ENCODE measurements at places on chromosomes 7 and 10.

GRCh38 chr10:22580711-22581110 is 133.7 kb downstream of the PIP4K2A start:
- DNase-seq: no peak

DNA sequence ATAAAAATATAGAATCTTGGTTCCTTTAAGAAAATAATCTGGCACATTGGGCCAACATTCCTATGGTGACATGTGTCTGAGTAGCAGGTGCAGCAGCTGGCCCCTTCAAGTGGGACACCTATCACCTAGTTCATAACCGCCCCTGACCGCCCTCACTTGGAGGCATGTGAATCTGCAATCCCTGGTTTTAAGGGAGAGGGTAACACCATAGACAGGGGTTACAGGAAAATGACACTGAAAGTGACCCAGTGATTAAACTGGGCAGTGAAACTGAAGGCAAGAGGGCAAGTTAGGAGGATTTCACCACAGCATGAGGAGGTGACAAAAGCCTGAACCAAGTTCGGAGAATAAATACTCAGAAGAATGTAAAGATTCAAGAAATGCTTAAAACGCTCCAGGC is 1.1 kb downstream of the RSU1 start:
- DNase-seq: no peak

DNA sequence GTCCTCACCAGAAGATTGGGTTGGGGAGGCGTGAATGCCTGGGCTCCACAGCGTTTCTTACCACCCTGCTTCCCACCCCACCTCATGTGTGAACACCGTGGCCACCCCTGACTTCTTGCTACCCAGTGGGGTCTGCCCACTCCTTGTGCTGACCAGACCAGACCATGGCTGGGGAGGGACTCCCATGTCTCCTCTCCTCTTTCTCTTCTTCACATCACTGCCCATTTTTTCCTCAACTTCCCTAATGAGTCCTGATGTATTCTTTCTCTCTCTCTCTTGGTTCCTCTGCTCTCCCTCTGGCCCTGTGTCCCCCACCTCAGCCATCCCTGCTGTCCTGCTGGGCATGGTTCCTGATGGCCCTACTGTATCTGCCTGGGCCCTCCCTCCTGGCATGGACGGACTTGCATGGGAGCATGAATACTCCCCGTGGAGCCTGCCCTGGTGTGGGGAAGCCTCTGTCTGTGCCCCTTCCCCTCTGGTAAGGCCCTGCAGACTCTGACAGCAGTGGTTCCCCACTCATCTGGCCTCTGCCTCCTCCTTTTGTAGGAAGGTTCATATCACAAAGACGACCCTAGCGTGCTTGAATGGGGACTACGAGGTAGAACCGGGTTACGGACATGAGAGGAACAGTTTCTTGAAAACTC is 85.5 kb downstream of the ADCY1 start:
- DNase-seq: no peak

- no peak for DNase-seq
Observed at GRCh38 chr7:150443793-150444540, 6.5 kb upstream of the GIMAP8 start.

- DNase-seq: no peak
Observed at GRCh38 chr10:69960606-69960987, 92.0 kb upstream of the MACROH2A2 start.

DNA sequence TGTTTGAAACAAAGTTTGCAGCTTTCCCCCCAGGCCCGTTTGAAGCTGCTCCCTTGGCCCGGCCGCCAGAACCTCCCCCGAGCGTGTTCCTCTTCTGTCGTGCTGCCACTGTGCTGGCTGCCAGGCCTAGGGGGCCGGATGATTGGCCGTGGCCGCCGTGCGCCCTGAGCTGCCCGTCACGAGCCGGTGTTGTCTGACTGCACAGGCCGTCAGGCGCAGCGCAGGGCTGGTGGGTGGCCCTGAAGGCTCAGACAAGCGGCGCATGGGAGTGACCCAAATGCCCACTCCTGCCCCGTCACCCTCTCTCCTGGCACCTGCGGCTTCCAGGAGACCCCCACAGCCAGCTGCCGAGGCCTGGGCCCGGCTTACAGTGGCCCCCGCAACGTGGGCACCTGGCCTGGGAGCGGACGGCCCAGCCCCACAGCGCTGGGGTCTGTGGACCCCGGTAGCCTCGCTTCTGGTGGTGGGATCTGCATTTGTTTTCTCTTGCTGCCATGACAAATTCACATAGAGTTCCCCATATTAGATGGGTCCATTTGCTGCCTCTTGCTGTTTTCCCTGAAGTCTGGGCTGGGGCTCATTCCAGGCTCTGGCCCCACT is 13.1 kb downstream of the JAKMIP3 start:
- no peak for DNase-seq

- no peak for DNase-seq
Observed at GRCh38 chr7:1296356-1296981, 63.8 kb downstream of the UNCX start.

DNA sequence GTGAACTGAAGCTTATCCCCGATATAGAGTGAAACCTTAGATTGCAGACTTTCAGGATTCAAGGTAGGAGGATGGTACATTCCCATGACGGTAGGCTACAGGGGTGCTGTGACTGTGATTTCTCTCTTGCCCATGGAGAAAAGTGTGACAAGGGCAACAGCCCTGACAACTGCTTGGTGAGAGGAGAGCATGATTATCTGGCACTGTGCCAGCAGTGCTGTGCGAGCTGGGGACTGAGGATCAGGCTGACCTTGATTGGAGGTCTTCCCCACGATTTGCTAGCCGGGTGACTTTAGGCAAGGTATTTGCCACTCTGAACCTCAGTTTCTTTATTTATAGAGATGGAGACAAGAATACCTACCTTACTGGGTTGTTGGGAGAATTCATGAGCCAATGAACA is 229.5 kb downstream of the PTEN start:
- no peak for DNase-seq

GRCh38 chr7:211033-211714 is 18.8 kb downstream of the FAM20C start:
- DNase-seq: no peak

GRCh38 chr7:146874722-146875121 is 758.1 kb downstream of the CNTNAP2 start:
- DNase-seq: no peak

DNA sequence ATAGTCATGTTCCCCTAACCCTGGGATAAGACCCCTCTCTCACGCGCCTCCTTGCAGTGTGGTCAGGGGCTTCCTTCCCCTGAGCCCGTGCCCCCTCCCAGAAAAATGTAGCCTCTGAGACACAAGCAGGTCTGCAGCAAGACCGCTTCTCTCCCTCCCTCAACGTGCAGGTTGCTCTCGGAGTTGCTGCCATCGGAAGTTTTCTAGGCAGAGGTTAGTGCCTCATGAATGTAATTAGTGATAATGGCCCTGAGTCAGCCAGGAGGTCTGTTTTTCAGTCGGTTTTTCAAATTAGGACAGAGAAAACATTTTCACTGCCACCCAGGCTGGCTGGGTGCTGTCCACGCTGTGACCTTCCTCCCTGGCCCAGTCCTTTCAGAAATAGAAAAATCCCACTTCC is 43.2 kb upstream of the PRLHR start:
- DNase-seq: no peak

- DNase-seq: no peak
Observed at GRCh38 chr7:54985426-54986330, 33.1 kb upstream of the EGFR start.

GRCh38 chr7:26447116-26447515 is 155.5 kb downstream of the SNX10 start:
- no peak for DNase-seq

DNA sequence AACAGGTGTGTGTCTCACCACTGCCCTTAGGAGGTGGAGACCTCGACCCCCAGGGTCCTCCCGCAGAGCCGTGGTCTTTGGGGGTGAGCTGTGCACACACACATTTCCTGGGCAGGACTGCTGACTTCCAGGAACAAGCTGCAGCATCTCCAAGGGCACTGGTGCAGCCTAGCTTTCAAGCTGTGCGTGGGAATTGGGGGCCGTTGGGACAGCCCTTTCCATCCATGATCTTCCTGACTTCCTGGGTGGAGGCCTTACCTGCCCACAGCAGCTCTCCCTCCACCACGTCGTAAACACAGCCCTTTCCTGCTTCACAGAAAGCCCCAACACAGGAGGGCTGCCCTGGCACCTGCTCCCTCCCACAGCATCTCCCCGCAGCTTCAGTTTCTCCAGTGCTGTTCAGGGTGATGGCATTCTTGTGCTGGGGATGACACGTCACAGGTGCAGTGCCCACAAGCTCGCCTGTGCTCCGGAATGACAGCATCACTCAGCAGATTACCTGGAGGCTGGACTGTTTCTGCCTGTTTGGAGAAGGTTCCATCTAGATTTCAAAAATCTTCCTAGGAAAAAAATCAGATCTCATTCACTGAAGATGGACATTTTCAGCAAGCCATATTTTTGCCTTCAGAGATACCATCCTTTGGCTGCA is 208.0 kb upstream of the PPP2R2D start:
- DNase-seq: no peak

GRCh38 chr7:102111061-102112041 is 175.3 kb upstream of the SH2B2 start:
- DNase-seq: no peak

DNA sequence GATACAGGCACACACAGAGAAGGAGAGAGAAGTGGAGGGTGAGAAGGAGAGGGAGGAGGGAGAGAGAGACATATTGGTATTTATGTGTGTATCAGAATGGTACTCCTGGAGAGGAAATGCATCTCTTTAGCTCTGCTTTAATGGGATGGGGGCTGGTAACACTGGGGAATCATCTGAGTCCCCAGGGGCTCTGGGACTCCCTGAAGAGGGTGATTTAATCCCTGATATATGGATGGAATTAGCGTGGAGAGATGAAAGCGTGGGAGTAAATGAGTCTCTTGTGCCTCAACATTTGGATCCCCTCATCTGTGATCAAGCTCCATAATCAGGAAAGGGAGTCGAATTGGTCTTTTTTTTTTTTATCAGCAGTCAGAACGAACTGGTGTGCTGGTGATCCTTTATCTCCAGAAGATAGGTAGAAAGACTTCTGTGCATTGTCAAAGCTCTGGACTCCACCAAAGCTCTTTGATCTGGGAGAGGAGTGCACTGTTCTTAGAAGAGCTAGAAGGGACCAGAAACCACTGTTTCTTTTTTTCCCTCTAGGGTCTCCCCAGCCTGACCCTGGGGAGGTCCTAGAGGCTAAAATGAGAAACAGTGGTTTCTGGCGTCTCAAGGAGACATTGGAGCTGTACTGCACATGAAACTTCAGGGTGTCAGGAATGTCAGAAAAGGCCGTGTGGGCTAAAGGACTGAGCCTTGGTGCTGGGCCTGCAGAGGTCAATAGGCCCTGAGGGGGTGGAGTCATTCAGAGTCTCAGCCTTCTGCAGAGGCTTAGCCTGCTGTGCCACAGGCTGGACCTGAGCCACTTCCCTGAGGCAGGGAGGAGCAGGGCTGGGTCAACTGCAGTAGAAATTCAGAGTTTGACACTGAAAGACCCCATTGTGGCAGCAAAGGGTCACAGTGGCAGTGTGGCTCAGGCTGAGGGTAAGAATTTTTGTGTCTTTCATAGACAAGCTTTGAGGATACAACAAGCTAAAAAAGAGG is 234.4 kb upstream of the SLC26A5 start:
- no peak for DNase-seq

- no peak for DNase-seq
Observed at GRCh38 chr7:84264396-84264795, 69.8 kb upstream of the SEMA3A start.

DNA sequence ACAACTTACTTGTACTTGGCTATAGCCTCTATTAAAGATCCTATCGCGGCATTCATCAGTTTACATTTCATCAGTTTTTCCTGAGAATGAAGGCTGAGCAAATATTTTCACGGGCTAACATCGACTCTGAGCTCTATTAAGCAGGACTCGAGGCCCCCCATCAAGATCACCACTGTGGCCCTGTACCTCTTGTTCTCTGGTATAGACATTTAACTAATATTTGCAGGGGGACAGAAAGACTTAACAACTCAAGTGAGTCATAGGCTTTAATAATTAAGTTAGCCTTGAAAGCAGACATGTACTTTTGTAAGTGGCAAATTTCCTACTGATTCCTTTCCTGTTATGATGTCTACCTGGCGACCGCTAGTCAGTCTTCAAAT is 45.4 kb downstream of the DOCK4 start:
- no peak for DNase-seq

DNA sequence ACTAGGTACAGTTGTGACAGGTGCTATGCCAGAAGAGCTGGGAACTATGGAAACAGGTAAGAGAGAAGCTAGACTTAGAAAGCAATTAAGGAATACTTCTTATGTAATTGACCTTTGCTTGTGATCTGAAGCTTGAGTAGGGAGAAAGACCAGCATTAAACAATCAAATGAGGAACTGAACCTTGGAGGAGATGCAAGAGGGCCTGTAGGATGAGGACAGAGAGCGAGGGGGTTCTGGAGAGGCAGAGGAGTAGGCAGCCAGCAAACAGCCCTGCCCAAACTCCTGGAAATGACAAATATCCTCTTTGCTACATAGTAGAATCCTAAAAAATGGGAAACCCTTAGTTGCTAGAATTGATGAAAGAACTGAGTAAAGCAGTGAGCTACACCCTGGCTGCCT is 41.6 kb upstream of the FAM204A start:
- DNase-seq: no peak

- DNase-seq: no peak
Observed at GRCh38 chr7:2970861-2971260, 72.8 kb downstream of the CARD11 start.

GRCh38 chr10:64813391-64813790 is 1292.2 kb downstream of the REEP3 start:
- DNase-seq: no peak

DNA sequence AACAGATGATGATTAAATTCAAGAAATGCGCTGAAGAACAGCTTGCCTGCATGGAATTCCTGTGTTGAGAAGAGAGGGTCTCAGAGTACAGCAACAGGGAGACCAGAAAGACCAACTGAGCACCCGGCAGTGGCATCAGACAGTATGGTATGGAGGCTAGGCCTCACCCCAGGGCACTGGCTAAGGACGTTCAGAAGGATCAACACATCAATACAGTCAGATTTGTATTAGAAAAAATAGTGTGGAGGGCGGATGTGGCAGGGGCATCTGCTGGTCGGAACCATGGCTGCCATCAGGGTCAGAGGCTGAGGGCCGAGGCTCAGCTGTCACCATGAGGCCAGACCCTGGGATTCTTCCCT is 142.1 kb downstream of the ADARB2 start:
- DNase-seq: no peak

- DNase-seq: no peak
Observed at GRCh38 chr7:154566877-154567276, 436.0 kb downstream of the PAXIP1 start.

DNA sequence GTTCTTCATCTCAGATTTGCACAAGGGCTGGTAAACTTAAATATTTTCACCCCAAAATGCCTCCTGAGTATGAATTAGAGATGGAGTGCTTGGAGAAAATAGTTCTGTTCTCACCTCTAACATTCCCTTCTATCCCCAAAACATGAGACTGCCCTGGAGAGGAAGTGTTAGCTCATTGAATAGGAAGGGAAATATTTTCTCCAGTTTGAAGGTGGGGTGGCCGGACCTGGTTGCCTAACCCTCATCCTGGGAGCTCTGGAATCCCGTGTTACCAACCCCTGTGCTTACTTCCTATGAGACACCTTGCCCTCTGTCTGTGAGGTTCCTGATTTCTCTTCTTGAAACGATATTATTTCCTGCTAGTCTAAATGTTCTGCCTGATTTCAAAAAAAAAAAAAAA is 779 bp downstream of the IFIT2 start:
- no peak for DNase-seq

- no peak for DNase-seq
Observed at GRCh38 chr7:151904270-151904669, 27.4 kb upstream of the PRKAG2 start.
